Activated B cell treated with CpG ODN at 0.5 μM for 24 hours (primary cell): ENCODE measurements at places on chromosomes 5 and 9.
A peak's percentile ranks its signal among the peaks of the same experiment; 100 is the strongest.

GRCh38 chr9:97793067-97793466 is 60.0 kb upstream of the FOXE1 start:
- H3K36me3 ChIP-seq = no peaks in the 10 kb centered on the region
- no peaks in the 10 kb centered on the region for H3K4me1 ChIP-seq
- H3K4me3 ChIP-seq = no peak overlapping the region
- H3K27ac ChIP-seq = no peak overlapping the region
- H3K27me3 ChIP-seq = peaks cover 8% of the 10 kb centered on the region

- no peak overlapping the region for H3K4me3 ChIP-seq
- no peaks in the 10 kb centered on the region for H3K36me3 ChIP-seq
- H3K27me3 ChIP-seq = peaks cover 48% of the 10 kb centered on the region
- peaks cover 2% of the 10 kb centered on the region for H3K4me1 ChIP-seq
Observed at GRCh38 chr9:113682297-113682771, 193.8 kb upstream of the ZNF618 start.

- no peaks in the 10 kb centered on the region for H3K36me3 ChIP-seq
- no peak for DNase-seq
- peaks cover 20% of the 10 kb centered on the region for H3K4me1 ChIP-seq
- H3K27ac ChIP-seq = peak overlapping the region; percentile 69
- peak overlapping the region; percentile 74 for H3K4me3 ChIP-seq
Observed at GRCh38 chr9:96136992-96137670, 164.8 kb downstream of the HSD17B3 start.

DNA sequence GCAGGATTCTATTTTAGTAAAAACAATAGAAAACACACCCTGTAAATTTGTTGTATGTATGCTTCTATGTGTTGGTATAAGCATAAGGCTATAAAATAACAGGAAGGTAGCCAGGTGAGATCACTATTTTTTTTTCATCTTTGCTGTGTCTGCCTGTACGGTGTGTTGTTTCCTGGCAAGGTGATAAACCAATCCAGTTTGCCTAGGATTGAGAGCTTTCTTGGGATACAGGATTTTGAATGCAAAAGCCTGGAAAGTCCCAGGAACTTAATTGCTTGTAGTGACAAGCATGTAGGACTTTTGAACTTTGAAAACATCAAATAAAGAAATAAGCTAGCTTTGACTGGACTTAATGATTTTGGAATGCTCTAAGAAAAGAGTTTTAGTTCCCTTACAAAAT is 83.3 kb upstream of the RORB start:
- no peaks in the 10 kb centered on the region for H3K4me1 ChIP-seq
- no peaks in the 10 kb centered on the region for H3K36me3 ChIP-seq
- H3K27me3 ChIP-seq = no peaks in the 10 kb centered on the region
- no peak for DNase-seq

GRCh38 chr9:79588488-79589223 is 16.9 kb downstream of the TLE4 start:
- no peak for DNase-seq
- H3K27ac ChIP-seq = no peak overlapping the region
- peaks cover 64% of the 10 kb centered on the region for H3K4me1 ChIP-seq
- peaks cover 14% of the 10 kb centered on the region for H3K36me3 ChIP-seq
- no peak overlapping the region for H3K4me3 ChIP-seq
- no peaks in the 10 kb centered on the region for H3K27me3 ChIP-seq

- no peak overlapping the region for H3K4me3 ChIP-seq
- H3K4me1 ChIP-seq = peaks cover 15% of the 10 kb centered on the region
- no peak overlapping the region for H3K27ac ChIP-seq
- no peaks in the 10 kb centered on the region for H3K27me3 ChIP-seq
- H3K36me3 ChIP-seq = peaks cover 7% of the 10 kb centered on the region
Observed at GRCh38 chr9:91241909-91242308, 119.8 kb downstream of the AUH start.

GRCh38 chr9:134781591-134782302 is 98.9 kb upstream of the FCN2 start:
- H3K27me3 ChIP-seq = no peaks in the 10 kb centered on the region
- H3K4me1 ChIP-seq = no peaks in the 10 kb centered on the region
- no peak overlapping the region for H3K4me3 ChIP-seq
- no peak for DNase-seq

- H3K36me3 ChIP-seq = no peaks in the 10 kb centered on the region
- no peak for DNase-seq
- H3K27ac ChIP-seq = no peak overlapping the region
- H3K27me3 ChIP-seq = peaks cover 2% of the 10 kb centered on the region
Observed at GRCh38 chr9:87201351-87201751, 254.0 kb upstream of the GAS1 start.

DNA sequence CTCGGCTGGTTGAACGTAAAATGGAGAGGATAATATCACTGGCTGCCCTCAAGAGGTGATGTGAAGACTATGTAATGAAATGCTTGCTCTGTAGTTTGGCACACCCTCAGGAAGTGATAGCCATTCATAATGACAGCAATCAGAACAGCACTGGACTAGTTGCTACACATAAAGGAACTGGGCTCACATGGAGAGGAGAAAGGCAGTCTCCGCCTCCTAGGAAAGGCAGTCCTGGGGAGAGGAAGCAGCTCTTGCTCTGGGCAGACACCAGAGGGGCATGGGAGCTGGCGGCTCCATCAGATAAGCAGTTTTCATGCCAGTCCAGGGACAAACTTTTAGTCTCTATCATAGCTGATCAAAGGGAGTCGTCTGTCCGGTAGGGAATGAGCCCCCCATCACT is 46.9 kb downstream of the ARHGEF37 start:
- peaks cover 5% of the 10 kb centered on the region for H3K4me1 ChIP-seq
- no peak for DNase-seq
- H3K27me3 ChIP-seq = no peaks in the 10 kb centered on the region
- no peaks in the 10 kb centered on the region for H3K36me3 ChIP-seq
- no peak overlapping the region for H3K4me3 ChIP-seq
